ENCODE measurements at places on chromosomes 11 and 22.

DNA sequence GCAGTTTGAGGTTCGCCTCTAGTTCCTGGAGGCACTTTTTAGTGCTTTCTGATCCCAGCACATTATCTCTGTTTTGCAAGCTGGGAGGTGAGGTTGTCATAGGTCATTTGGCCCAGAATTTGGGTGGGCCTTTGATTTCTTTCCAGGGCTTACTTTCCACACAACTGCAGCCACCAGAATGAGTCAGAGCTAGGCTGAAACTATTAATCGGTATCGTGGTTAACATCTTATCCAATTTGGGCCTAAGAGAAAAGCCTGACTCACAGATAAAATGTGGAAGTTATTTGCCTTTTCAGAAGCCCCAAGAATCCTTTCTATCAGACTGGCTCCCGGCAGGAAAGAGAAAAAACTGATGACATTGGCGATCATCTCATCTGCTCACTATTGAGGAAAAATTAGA lies 166.4 kb downstream of the KIRREL3 start:
- no peak for DNase-seq

DNA sequence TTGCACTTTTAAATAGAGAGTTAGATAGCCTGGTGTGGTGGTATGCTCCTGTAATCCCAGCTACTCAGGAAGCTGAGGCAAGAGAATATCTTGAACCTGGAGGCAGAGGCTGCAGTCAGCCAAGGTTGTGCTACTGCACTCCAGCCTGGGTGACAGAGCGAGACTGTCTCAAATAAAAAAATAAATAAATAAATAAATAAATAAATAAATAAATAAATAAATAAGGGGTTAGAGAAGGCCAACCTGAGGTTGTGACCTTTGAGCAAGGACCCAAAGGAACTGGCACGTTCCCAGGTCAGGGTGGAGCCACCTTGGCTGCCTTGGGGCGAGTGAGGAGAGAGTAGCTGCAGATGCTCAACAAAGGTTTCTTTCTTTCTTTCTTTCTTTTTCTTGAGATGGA lies 65.3 kb upstream of the TENM4 start:
- no peak for DNase-seq

GRCh38 chr22:29208502-29208862 lies 2.8 kb downstream of the EMID1 start:
- no peak for DNase-seq

GRCh38 chr11:35623621-35624168 lies 5.4 kb downstream of the FJX1 start:
- DNase-seq = no peak

DNA sequence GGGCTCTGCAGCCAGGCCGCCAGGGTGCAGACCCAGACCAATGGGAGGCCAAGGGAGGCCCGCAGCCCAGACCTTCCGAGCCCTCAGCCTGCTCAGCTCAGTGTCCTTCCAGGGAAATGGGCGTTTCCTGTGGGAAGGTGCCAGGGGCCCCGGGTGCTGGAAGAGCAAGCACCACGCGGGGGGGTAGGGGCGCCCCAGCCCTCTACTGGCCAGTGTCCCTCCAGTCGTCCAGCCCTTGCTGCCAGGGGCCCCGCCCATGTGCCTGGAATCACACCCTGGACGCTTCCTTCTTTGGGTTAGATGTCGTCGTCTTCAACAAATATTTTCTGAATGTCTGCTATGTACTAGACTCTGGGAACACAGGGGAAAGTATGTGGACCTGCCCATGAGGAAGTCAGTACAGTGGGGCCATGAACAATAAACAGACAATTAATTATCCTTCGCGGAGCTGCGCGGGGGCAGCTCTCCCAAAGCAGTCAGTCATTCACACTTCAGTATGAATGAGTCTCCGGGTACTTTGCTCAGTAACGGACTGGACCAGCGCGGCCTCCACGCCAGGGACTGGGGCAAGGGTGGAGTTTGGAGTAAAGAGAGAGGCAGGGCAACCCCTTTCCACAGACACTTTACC lies 60.2 kb downstream of the CDKN1C start:
- no peak for DNase-seq

DNA sequence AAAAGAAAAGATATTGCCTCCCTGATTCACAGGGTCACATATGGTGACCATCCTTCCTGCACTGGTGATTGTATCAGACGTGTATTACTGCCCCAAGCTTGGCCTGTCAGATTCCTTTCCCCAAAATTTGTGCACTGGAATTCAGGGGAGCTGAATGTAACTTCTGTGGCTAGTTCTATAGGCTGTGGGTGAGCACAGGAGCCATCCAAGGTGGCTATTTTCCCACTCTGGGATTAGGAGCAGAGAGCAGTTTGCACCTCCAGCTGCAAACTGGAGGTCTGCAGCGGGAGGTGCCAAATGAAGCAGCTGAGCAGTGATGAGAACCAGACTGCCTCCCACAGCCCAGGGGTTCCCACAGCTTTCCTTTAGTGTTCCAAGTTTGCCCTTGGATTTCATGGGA lies 124.2 kb upstream of the PITPNB start:
- DNase-seq = no peak

- DNase-seq = no peak
Observed at GRCh38 chr11:69634590-69634989, 6.4 kb upstream of the CCND1 start.

DNA sequence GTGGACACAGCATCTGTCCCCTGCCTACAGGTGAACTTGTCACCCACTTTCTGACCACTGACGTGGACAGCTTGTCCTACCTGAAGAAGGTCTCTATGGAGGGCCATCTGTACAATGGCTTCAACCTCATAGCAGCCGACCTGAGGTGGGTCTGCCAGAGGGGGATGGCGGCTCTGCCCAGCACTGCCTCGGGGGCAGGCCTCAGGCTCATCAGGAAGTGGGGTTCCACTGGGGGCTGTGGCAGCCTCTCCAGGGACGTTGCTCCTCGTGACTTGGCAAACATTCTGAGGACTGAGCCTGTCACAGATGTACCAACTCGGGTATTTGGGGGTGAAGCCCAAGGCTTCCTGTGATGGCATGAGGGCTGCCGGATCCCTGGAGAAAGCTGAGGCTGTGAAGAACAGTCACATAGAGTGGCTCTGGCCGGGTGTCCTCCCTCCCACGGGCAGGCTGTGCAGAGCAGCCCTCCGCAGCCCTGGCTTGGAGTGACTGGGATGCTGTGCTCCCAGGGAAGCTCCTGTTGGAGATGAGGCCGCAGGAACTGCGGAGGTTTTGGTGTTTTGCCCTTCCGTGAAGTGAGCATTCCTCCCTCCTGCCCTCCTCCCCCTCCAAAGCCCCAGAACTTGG lies 26.5 kb upstream of the DGCR8 start:
- no peak for DNase-seq

DNA sequence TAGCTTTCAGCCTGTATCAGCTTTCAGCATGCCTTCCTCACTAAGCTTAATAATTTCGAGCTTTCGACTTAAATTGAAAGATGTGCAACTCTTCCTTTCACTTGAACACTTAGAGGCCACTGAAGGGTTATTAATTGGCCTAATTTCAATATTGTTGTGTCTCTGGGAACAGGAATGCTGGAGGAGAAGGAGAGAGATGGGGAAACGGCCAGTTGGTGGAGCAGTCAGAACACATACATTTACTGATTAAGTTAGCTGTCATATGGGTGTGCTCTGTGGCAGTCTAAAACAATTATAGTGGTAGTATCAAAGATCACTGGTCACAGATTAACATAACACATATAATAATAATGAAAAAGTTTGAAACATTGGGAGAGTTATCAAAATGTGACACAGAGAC lies 106.2 kb downstream of the LRRC32 start:
- DNase-seq = no peak

DNA sequence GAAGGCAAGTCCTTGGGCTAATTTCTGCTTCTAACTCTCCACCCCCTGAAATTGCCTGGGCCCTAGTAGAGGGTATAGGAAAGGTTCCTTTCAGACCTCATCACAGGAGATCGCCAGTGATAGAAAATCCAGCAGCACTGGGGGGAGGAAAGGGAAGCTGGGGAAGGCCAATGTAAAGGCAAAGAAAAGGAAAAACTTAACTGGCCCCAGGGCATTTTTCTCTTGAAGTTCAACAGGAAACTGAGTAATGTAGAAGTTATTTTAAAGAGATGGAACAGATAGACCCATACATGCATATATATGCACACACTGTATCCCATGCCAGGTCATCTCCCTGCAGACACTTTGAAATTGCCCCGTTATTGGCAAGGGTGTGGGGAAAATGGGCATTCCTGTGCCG lies 134.0 kb downstream of the TRIM44 start:
- no peak for DNase-seq

- DNase-seq = no peak
Observed at GRCh38 chr11:129694966-129695365, 120.7 kb upstream of the TMEM45B start.

DNA sequence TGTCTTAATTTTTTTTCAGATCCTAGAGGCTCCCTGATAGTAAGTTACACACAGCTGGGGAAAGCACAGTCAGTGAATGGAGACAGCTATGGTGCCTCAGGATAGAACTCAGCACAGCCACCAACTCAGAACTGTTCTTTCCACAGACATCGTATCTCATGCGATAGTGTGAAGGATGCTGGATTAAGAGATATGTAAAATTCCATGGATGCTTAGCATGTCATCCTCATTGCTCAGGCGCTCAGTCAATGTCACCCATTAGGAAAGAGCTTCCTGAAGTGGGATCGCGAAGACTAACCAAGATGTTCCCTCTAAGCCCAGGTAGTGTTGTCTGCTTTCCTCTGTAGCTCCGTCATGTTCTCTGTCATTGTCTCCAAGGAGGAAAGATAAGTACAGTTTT lies 1000.4 kb downstream of the OPCML start:
- no peak for DNase-seq

DNA sequence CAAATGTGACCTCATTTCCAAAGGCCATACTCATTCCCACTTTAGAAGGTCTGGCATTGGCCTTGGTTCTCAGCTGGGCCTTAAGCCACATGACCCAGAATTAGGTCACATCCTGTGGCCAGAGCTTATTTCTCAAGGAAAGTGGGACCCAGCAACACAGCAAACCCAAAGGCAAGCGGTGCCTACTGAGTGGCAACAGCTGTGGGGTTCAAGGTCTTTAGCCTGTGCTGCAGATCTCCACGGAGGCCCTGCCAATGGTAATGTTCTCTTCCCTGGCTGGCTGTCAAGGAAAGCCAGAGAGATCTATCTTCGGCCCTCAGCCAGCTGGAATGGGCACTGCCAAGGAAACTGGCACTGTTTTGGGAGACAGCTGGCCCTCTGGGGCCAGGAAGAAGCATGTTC lies 41.5 kb upstream of the TP53I11 start:
- DNase-seq = no peak

- peak; percentile 45 for DNase-seq
Observed at GRCh38 chr22:45863981-45864751, 112.8 kb downstream of the WNT7B start.

- no peak for DNase-seq
Observed at GRCh38 chr22:50224071-50224470, 20.8 kb downstream of the TUBGCP6 start.

- no peak for DNase-seq
Observed at GRCh38 chr22:38167988-38168407, 13.6 kb downstream of the PLA2G6 start.

- no peak for DNase-seq
Observed at GRCh38 chr11:104332110-104332509, 168.2 kb upstream of the PDGFD start.

DNA sequence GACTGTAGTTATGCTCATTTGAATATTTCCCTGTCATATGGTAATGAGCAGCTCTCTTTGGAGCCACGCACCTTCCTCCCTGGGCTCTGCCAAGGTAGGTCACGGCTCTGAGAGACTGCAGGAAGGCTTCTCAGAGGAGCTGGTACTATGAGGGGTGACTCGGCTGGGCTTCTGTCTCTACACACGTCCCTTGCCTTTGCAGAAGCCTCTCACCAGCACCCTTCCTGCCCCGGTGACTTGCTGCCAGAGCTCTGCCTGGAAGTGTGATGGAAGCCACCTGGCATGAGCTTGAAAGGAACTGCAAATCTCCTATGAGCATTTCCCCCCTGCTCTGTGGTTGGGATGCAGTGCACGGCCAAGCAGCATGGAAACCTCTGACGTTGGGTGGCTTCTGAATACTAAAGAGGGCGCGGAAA lies 74.2 kb downstream of the KIRREL3 start:
- DNase-seq = no peak

DNA sequence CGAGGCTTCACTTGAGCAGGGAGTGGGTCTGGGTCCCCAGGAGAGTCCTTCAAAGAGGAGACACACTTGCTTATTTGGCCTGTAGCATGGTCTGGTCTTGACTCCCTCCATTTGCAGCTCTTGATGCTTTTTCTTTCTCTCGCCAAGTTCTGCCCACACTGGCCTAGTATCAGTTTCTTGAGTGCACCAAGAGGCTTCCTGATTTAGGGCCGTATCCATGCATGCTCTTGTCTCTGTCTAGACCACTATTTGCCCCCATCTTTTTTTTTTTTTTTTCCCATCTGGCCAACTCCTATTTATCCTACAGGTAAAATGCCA lies 170.7 kb downstream of the GRIK4 start:
- DNase-seq = no peak

DNA sequence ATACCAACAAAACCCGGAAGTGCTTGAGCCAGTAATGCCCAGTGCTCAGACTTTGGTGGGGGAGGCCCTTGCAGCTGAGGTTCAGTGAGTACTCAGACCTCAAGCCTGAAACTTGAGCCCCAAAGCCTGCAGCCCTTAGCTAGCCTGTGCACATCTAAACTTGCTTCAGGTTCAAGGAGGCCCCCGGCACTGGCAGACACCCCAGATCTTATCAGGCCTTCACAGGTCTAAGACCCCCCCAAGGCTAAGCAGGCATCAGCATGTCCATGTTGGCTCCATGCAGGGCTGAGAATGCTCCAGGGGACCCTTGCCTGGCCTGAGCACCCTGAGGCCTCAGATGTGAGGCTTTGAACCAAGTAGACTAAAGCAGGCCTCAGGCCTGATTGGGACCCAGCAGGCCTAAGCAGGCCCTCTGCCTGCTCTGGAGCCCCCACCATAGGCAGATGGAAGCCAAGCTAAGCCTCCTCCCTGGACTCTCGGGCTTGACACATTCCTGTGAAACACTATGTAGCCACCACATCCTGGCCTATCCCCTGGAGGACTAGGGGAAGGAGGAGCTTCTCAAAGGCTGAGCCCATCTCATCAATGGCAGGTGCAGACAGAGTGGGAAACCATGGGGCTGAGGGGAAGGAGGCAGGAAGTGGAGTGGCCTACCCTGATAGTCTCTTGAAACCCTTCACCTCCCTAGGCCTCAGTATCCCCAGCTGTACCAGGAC lies 1.2 kb upstream of the CASTOR1 start:
- no peak for DNase-seq

Measured in GM18507 (cell line).